ENCODE measurements at places on chromosomes 11 and 22.

DNA sequence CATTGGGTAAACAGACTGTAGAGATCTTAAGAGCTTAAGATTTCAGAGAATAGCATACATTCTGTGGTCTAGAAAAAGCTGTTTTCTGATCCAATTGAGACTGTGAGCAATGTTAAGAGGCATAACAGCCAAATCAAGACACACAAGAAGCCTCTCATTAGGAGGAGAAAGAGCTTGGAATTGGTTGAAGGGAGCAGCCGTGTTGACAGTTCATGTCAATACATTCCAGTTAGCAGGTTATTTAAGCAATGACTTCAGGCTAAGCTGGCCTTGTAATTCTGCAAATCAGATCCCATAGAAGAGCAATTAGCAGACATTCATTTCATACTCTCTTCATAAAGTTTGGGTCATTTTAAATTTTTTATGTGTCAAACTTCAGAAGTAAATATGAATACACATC lies 50.9 kb downstream of the ETS1 start:
- DNase-seq, result no peak

GRCh38 chr22:50032941-50033601 lies 20.5 kb upstream of the IL17REL start:
- no peak for DNase-seq

GRCh38 chr11:100671471-100671870 lies 15.6 kb upstream of the ARHGAP42 start:
- no peak for DNase-seq

DNA sequence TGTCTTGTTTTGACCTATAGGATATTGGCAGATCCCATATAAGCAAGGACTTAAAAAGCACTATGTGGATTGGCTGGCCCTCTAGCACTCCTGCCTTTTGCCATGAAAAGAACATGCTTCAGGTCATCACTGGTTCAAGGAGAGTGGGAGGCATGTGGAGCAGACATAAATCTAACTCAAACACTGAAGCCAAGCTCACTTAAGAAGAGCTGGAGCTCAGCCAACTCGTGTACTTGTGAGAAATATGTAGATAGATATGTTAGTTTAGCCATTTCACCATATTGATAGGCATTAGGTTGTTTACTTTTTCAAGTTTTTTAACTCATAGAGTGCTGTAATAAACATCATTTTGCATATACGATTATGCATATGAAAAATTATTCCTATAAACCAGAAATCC lies 19.9 kb upstream of the BBOX1 start:
- no peak for DNase-seq

GRCh38 chr11:128467610-128468041 lies 119.7 kb downstream of the ETS1 start:
- no peak for DNase-seq

DNA sequence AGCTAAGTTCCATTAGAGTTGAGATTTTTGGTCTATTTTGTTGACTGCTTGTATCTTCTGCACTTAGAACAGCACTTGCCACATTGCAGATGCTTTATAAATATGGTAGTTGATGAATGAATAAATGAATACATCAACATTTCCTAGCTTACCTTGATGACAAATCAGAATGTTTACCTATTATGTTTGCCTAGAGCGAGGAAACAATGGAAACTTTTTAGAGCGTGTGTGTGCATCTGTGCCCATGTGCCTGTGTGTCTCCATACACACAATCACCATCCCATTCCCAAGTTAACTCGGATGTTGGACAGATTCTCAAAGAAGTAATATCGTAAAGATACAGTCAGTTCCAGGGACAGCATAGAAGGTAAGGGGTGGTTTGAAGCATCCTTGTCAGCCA lies 139.1 kb downstream of the DBX1 start:
- DNase-seq, result no peak

DNA sequence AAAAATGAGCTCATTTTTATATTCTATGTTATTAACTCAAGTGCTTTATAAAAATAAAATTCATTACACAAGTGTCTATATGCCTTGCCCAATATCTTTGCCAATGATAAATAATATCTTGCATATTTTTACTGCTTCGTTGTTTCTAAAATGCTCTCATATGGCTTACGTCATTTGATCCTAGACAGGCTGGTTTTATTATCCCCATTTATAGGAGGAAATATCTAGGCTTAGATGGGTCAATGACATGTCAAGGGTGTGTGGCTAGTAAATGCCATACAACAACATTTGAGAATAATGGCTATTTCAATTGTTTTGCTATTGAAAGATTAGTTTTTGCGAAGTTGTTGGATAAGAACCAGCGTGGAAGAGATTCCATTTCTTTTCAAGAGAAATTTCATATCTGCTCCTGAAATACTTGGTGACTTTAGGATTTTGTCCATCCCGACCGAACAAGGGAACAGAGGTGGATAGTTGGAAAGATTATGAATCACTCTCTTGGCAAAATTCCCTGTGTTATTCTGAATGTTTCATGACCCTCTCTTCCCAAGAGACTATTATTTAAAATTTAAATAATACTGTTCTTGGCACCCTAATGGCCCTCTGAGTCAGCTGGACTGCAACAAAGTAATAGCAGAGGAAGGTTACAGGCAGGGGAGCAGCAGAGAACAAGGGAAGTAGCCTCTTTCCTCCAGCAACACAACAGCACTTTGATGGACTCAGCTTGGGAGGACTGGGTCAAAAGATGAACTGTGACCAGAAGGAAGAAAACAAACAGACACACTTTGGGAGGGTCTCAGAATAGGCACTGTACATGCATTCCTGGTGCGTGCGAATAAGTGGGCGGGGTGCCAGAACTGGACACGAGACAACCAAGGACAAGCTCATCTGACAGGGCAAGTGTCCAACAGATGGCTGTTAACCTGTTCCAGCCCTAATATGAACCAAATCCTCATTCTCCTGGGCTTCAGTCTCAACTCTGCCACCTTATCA lies 94.5 kb downstream of the ME3 start:
- DNase-seq, result no peak

- no peak for DNase-seq
Measured at GRCh38 chr11:116538677-116539076, 234.1 kb downstream of the BUD13 start.

GRCh38 chr11:6129635-6130034 lies 22.2 kb downstream of the OR56B4 start:
- DNase-seq, result no peak

- DNase-seq, result no peak
Measured at GRCh38 chr22:39482768-39483167, 19.3 kb upstream of the MIEF1 start.

DNA sequence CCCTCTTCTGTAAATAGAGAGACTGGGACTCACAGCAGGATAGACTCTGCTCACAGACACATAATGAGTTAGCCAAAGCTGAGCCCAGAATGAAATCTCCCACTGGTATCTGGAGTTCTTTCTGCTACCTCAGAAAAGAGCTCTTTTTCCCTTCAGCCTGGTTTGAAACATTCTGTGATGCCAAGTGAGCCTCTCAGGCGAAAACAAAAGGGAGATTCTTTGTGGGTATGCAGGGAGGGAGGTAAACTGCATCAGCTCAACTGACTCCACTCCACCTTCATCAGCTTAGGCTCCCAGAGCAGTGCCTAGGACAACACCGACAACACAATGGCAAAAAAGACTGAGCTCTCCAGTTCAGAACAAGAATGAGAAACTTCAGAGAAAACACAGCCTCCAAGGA lies 55.1 kb upstream of the SCUBE2 start:
- no peak for DNase-seq

DNA sequence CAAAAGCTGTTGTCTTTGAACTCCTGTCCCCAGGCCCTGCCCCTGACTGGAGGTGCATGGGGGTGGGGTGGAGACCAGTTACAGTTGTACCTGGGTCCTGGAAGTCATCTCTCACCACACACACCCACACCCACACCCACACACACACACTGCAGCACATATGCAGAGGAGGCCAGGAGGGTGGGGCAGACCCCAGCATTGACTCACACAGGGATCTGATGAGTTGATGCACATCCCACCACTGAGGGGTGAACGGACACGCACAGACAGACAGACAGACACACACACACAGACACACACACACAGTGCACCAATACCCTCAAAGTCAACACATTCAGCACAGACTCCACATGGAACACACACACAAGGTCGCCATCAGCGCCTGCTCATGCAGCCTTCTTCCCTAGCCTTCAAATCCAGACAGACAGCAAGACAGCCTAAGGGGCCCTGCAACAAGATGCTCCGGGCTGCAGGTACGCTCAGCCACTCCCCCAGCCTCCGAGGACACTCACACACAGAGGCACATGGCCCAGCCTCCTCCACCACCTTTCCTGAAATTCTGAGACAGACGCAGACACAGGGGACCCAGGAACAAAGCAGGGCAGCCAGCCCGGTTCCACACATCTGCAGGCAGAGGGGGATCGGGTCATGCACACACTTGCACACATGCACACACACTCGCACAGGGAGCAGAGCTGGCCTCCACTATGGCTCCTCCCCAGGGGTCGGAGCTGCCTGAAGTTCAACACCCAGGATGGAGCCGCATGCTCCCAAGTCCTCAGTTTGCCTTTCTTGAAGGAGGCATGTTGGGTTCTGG lies 26.5 kb downstream of the SYT7 start:
- no peak for DNase-seq

DNA sequence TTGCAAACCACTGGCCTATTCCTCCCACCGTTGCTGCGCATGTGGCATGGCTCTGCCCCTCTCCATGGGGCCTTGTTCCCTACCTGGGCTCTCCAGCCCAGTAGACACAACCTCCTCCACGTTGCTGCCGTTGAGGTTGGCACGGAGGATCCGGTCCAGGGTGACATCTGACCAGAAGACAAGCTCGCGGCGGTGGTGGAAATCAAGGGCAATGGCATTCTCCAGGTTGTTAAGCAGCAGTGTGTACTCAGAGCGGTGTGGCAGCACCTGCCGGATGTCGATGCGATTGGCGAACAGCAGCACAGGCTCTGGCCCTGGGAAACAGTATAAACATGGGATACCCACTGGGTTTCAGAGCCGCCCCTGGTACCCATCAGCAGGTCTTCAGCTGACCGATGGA lies 23.8 kb downstream of the LRP4 start:
- DNase-seq, result no peak

GRCh38 chr11:9206496-9206895 lies 58.7 kb downstream of the DENND5A start:
- no peak for DNase-seq

GRCh38 chr11:86787018-86787536 lies 13.3 kb upstream of the PRSS23 start:
- no peak for DNase-seq

GRCh38 chr11:72468289-72468688 lies 34.0 kb upstream of the CLPB start:
- DNase-seq, result no peak

DNA sequence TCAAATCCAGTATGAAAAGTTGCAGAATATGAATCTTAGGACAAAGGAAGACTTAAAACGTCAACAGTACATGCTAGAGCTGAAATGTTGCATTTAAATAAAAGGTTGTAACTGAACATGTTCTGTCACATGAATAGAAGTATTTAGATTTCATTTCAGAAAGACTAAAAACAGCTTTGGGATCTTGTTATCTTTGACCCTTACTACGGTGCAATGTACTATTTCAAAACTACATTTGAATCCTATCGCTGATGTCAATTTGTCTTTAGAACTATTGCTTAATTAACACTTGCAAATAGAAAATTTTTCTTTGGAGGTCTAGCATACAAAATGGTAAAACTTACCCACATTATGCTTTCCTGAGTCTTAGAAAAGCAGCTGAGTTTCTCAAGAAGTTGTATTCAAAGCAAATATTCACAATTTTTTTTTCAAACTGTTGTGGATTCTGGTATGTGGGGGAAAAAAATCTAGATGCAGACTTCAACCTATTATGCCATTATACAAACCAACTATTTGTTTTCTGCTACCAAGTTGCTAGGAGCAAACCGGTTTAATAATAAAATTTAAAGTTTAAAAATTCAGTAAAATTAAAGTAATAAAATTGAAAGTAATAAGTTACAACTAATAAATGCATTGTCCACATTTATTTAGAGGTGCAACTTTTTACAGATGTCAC lies 25.4 kb downstream of the CSTF3 start:
- DNase-seq, result no peak

GRCh38 chr11:108593214-108593922 lies at the start of gene EXPH5:
Gene EXPH5 (minus strand): TSS chr11:108593768. CDS start chr11:108593536, 232 bp downstream.
- peak; percentile 68 for DNase-seq

- DNase-seq, result no peak
Measured at GRCh38 chr22:47779474-47779873, 1017.0 kb downstream of the TBC1D22A start.

DNA sequence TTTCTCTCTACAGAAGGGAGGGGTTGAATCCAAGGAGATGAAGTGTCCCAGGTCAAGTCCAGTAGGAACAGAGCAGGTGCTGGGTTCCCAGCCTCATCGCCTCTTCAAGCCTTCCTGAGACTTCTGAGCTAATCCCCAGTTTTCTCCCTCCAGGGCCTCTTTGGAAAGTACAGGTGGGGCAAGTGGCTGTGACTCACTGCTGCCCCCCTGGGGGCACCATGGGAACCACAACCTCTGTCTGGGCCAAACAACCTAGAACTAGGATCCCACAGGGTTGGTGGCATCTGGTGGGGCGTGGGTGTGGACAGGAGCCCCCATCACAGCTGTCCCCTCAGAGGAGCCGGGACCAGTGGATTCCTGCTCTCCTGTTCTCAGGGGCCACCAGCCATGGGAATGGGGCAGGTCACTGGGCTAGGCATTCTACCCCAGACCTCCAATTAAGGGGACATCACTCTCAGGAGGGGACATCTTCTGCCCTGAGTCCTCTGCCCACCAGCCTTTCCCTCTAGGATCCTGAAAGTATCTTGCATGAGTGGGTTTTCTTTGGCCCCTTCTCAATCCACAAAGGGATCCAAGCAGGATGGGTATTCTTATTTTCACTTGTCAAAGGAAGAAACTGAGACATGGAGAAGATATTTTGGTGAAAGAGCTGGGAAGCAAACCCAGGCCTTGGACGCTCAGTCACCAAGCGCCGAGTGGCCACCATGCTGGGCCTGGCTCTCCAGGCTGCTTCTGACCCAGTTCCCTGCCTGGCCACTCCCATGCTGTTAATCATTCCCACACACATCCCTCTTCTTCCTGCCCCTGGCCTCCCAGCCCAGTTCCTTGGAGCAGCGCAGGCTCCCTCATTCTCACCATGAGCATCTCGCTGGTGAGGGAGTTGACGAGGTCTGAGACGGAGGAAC lies 23.8 kb downstream of the LRRC10B start:
- DNase-seq, result peak; percentile 31

DNA sequence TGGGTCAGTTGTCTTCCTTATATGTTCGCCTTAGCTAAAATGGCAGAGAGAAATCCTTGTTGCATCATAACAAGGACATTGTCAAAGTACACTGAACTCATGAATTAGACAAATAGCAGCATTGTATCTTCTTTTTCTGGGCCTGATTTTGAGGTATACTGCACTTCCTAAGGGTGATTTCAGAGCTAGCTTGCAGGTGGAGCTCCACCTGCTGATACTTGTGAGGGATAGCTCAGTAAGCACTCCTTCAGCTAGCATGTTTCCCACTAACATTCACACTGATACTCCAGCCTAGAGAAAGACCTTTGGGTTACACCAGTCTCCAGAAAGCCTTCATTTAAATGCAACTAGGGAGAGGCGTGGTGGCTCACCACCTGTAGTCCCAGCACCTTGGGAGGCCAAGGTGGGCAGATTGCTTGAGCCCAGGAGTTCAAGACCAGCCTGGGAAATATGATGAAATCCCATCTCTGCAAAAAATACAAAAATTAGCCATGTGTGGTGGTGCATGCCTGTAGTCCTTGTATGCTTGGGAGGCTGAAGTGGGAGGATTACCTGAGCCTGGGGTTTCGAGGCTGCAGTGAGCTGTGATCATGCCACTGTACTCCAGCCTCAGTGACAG lies 29.8 kb downstream of the JAM3 start:
- DNase-seq, result no peak

All from effector memory CD8-positive, alpha-beta T cell (primary cell).